Temporal lobe (tissue), 4 donors: ENCODE measurements at places on chromosomes 7 and 10. TPM values are rescaled to one million over a fixed set of nuclear protein-coding genes. Genes with fewer than 3 reads are reported as not detected.

CALCR gene
- not detected for total RNA-seq

CUBN gene
- 3.0 TPM for total RNA-seq

ACHE gene
- 16.7 TPM for total RNA-seq

CPVL gene
- total RNA-seq, result 32.9 TPM

GTF2IRD1 gene
- 12.3 TPM for total RNA-seq

GLCCI1 gene
- 36.6 TPM for total RNA-seq

HIPK2 gene
- 20.4 TPM for total RNA-seq

FOXP2 gene
- 19.2 TPM for total RNA-seq

PCGF5 gene
- total RNA-seq, result 17.7 TPM

RAMP3 gene
- total RNA-seq, result 6.1 TPM

GPR15LG gene
- total RNA-seq, result not detected

SLC13A4 gene
- total RNA-seq, result 7.4 TPM
